ENCODE measurements at places on chromosomes 3 and 15.

DNA sequence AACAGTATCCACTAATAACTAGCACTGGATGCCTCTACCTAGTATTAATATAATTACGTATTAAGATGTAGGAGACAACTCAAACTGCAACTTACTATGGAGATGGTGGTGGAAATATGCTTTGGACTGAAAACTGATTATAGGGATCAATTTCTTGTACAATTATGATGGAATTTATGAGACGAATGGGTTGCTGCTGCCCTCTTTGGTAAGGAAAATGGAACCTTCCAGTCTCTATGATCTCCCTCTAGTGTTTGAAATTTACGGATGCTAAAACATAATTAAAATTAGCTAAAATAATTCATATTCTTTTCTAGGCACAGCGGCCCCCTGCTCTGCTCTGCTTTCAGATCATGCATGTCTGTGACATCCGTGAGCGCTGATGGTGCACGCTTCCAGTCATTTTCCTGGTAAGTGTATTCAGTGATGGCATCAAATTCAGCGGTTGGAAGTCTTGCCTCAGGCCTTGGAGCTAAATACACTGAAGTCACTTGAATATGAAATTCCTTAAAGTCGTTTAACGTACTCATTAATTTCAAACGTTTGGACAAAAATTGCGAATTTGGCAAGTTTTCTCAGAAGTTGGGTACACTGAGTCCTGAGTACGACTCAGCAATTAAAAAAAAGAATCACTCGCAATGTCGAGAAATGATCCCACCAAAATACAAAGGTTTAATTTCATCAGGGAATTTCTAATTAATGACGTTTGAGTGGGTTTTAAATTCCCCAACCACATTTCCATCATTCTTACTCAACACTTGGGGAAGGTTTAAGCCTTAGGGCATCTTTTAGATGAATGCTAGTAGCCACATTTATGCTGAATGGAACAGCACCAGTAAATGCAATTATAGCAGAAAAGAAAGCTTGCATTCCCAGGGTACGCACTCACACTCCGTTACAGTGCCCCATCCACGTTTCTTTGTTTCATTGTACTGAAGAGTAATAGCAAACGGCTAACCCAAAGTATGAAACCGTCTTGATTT is 132.6 kb downstream of the NR2F2 start:
- DNase-seq, result no peak

DNA sequence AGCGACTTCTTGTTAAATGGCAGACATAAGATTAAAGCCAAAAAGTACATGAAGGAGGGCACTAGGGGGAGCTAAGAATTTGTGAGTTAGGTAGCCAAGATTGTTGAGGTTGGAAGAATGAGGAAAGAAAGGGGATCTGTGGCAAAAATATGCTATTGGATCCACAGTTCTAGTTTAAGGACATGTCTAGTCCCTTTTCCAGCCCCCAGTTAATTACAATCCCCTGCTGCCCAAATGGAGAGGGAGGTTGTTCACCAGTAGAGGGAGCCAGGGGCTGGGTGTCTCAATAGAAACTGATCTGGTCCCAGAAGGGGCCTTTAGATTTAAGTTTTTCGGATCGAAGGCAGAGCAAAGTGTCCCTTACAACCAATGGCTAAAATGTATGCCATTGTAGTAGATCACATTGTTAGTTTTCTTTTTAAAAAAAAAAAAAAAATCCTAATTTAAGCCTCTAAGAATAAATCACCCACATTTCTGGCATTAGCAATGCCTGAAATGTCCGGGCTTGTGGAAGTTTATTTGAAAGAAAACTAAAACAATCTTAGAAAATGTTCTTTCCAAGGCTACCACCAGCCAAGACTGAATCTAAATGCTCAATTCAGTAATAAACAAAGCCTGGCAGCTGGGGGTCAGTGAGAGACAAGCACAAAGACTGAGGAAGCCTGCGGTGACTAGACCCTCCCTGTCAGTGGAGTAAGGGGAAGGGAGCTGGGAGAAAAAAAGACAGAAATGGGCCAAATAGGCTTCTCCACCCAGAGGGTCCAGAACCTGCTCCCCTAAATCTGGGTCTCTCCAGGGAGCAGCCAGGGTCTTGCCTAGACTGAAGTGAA is 7.1 kb downstream of the COL8A1 start:
- DNase-seq, result no peak

DNA sequence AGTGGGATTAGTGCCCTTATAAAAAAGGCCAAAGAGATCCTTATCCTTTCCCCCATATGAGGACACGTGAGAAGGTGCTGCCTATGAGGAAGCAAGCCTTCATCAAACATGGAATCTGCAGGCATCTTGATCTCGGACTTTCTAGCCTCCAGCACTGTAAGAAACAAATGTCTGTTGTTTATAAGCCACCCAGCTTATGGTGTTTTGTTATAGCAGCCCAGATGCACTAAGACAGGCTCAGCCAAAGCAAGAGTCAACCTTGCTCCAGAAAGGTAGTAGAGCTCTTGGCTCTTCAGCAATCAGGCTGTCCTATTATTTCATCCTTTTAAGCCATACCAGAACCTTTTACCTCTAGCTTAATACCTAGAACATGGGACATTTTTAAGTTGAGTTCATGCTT is 12.3 kb upstream of the TNIK start:
- no peak for DNase-seq

DNA sequence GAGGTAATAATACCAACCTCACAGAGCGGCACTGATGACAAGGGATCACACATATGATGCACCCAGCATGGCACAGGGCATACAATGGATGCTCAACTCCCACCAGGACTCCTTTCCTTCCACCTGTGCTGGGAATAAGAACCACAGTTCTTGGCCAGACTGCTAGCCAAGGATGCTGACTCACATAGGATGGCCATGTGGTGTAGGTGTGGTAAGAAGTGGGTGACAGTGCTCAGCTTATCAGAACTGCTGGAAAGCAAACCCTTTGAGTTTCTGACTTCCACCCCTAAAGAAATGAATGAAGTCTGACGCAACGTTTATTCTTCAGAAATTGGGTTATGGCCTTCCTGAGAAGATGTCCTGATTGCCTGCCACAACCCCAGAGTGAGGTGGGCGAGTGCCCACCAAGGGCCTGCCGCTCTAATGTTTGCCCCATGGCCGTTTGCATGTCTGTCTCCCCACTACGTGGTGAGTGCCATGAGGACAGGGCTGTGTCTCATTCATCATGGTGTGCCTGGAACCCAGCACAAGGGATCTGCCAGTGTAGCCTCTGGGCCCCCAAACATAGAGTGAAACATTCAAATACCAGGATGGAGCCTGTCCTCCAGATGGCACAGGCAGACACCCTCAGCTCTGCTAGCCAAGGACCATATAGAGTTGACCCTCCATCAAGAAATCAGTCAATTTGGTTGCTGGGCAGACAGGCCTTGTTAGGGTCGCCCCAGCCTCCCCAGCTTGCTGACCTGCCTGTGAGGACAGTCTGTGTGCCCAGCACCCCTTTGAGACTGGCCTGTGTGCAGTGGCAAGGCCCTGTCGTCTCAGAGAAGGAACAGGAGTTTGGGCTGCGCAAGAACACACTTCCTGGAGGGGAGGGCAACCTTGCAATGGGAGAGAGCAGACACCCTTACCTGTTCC is 57.6 kb upstream of the SLCO2A1 start:
- DNase-seq, result no peak

DNA sequence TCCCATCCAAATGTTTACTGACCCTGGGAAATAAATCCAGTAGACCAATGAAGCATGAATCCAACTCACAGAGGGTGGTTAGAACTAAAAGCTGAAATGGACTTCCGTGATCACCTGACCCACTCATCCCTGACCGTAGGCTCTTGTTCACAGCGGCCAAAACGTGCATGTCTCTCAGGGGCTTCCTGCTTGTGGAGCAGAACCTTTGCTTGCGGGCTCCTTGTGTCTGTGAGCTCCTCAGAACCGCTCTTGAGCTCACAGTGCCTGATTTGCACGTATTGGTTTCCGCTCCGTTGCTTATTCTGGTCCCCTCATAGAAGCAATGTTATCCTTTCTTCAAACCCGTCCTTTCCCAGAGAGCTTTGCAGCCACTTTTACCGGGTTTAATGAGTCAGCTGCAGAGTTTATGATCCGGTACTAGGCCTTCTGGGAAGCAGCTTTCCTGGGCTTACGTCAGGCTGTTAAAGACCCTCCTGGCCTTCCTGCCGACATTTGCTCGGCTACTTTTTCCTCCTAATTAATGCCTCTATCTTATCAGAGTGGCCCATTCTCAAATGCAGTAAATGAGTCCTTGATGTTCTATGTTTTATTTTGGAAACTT is 35.4 kb downstream of the LIPC start:
- DNase-seq, result no peak

- no peak for DNase-seq
Observed at GRCh38 chr15:66240240-66240794, 13.2 kb downstream of the MEGF11 start.

- no peak for DNase-seq
Observed at GRCh38 chr15:54979964-54980363, 216.8 kb downstream of the RSL24D1 start.

DNA sequence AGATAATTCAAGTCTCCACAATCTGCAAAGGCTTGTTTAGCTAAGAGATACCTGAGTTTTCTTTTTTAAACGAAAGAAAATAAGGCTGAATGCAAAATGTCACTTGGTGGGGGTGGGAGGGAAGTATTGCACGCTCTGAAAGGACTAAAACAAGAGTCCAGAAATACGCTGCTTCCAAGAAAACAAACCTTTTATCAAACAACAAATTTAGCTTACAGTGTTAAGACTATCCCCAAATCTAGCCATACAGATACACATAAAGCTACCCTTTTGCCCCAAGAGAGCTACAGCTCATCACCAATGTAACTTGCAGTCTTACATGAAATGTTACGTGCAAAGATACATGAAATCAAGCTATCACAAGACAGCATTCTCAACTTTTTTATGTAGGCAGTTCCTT is 522.5 kb downstream of the FOXP1 start:
- no peak for DNase-seq

GRCh38 chr3:62785384-62785783 is 89.8 kb downstream of the CADPS start:
- no peak for DNase-seq

GRCh38 chr3:60216462-60217075 is 1034.7 kb downstream of the FHIT start:
- DNase-seq, result no peak

Data from activated CD4-positive, alpha-beta T cell treated with anti-CD3 and anti-CD28 coated beads, Interleukin-2, amount 50 U/mL, for 16 hours (primary cell).